Pancreas (tissue), 10 donors: ENCODE measurements at places on chromosomes 13 and 19.
A peak's percentile ranks its signal among the peaks of the same experiment; 100 is the strongest.

GRCh38 chr19:47427241-47428176, 8.2 kb upstream of the MEIS3 start:
- DNase-seq = peak; percentile 70

GRCh38 chr13:44117816-44118215, 238.1 kb downstream of the LACC1 start:
- DNase-seq = no peak

DNA sequence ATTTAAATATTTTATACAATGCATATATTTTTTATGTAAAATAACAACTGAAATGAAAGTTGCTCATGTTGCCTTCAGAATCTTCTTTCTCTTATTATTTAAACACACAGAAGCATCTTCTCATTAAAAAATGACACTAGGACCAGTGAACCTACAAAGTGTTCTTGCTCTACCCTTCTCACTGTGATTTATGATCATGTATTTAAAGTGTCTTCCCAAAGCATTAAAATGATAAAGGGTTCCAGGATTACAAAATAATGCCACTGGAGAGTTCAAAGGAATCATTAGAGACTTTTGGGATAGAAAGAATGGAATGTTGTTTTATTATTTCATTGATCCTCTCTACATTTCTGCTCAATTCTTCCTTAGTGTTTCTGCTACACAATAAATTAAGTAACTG, 643.6 kb upstream of the SLITRK1 start:
- no peak for DNase-seq

DNA sequence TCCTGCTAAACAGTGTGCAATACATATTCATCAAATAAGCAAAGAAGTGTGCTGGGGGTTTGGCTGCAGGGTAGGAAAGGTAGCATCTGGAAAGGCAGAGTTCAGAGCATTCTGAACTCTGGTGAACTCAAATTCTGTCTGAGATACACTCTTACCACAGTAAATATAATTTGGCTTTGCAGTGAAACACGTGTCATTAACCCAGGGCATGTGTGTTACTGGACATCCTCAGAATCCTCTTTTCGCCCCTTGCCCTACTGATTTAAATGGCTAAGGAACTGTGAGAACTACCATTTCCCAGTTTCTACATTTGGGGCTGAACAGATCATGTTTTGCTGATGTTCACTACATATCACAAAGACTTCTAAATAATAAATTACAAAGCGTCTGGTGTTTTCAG, 562.8 kb upstream of the SGCG start:
- no peak for DNase-seq

DNA sequence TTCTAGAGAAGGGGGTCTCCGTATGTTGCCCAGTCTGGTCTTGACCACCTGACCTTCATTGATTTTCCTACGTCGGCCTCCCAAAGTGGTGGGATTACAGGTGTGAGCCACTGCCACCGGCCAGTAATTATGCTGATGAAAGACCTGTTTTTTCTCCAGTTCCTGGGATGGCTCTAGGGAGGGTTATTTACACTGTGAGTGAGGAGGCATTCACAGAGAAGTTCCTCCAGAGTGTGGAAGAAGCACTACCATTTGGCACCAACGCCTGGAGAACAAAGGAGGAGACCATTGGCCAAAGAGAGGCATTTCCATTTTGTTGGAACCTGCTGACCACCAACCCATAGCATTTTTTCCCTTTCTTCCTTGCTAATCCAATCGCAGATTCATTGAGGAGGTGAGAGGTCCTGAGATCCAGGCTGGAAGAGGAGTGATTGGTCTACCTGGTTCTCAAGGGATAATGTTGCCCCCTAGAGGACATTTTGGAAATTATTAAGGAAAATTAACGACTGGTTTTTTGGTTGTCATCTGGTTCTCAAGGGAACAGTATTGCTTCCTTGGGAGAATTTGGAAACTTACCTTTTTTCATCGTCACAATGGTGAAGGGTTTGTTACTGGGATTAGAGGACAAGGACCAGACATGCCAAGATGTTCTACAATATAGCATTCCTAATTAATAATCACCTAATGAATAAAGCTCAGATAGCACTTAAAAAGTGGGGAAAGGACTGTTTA, 5.5 kb upstream of the SAE1 start:
- no peak for DNase-seq

DNA sequence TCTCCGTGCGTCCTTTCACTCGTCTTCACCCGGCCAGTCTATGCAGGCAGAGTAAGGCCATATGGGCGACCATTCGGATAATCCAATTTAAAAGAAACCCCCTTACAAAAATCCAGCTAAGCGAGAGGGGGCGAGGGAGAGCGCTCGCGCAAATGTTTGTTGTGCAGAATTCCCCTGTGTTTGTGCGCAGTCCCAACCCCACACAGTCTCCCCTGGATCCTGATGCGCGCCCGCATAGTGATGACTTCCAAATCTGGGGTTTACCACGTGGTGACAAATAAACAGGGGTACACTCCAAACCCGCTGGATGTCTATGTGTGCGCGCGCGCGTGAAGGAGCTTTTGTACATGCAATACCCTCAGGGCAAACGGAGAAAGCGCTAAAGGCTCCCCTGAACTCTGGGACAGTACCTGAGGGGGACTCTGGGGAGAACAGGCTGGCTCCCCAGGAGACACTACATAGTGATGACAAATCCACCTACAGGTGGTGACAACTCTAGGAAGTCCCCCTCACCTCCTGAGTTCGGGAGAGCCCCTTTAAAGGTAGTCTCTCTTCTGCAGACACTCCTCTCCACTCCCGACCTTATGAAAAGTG, 8.5 kb downstream of the SOX21 start:
- no peak for DNase-seq

DNA sequence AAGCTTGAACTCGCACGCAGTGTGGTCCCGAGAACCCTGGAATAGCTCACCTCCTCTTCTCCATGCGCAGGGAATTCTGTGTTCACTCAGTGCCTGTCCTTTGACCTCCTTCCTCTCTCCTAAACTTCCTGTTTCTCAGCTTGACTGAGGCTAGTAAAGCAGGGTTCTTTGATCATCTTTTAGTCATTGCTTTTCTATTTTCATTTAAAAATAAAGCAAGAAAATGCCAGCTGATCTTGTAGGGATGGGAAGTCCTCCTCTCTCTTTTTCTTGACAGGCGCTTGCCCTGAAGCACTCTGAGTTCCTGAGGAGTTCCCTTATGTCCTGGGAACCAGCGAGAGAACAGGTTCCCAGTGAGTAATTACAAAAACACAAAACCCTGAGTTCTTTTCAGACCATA, 62.8 kb downstream of the ARHGEF7 start:
- no peak for DNase-seq

- DNase-seq = no peak
Measured at GRCh38 chr13:108408672-108409071, 139.2 kb downstream of the TNFSF13B start.

DNA sequence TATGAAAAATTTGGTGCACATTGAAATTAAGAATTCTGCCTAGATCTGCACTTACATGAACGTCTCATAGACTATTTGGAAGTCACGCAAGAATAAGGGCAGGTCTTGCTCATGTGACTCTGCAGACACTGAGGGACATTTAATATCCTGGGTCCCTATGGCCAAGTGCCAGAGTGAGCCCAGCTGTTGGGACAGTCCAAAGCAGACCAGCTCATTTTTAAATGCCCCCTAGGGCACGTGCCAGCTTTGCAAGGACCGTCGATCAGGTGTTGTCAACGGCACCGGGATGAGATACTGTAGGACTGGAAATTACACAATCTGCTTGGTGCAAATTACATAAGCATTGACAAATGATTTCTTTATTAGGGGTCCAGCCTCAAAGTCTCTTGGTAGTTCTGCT, 293.6 kb downstream of the TEX29 start:
- no peak for DNase-seq
